ENCODE measurements at places on chromosomes 5 and 9.

DNA sequence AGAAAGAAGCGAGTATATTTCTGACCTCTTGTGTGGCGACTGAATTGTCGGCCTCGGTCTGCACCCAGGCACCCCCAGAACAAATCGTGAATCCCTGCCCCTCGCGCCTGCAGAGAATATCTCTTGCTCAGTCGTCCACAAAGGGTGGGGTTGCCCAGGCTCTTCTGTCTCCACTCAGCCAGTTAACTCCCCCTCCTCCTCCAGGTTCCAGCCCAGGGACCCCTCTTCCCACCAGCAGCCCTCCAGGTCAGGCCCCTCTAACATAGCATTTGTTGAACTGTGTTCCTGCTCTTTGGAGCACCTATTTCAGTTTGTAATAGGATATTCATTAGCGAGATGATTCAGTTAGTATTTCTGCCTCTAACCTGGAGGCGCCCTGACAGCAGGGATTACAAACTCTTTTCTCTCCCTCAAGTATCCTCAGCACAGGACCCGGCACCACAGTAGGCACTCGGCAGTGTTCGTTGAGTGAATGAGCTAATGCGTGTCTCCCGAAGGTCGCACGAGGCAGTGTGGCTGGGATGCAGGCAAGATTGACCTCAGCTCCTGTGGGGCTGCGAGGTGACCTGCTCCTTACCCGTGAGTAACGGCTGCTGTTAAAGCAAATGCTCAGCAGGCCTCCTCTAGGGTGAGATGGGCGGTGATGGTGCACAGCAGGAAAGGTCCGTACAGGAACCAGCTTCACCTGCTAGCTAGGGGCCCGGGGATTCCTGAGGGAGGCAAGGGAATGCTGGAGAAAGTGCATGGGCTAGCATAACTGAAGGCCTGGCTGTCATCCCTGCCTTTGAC is 25.8 kb downstream of the ZBTB34 start:
- DNase-seq, result no peak

DNA sequence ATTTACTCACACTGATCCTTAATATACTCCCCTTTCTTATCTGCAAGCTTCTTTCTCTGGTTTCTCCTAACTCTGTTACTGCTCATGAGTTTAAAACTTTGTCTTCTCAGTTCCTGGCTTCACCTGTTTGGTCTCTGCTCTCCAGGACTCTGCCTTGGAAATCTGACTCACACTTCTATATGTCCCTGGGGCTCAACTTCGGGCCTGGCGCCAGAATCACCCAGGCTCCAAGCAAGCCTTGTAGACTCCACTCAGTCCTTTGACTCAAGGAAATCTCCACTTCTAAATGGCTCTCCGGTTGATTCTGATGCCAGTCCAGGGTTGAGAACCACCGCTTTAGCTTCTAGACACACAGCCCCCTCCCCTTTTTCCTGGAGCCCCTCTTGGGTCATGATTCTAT is 57.8 kb downstream of the TMC1 start:
- DNase-seq, result no peak

DNA sequence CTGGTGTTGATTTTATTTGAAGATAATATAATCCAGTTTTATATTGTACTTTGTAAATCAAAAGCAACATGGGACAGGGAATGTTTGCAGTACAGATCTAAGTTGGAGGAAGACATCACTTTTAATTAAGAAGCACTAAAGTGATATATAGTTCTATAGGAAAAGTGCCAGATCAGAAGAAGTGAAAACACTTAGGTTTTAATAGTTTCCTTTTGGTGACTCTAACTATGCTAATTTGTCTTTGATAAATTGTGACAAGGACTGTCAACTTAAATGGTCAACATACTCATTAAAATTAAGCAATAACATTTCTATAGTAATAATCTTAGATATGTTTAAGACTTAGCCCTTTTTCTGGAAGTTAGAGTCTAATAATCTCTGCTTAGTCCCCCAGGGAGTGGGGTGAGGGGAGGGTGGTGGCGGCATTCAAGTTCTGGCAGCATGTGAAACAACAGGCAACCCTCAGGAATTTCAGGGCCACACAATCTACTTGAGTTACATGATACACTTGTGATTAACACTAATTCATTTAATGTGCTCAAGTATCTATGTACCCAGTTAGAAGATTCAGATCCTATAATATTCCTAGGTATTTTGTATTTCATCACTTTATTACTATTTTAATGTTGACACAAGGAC is 1026.5 kb downstream of the NR2F1-AS1 start:
- no peak for DNase-seq

DNA sequence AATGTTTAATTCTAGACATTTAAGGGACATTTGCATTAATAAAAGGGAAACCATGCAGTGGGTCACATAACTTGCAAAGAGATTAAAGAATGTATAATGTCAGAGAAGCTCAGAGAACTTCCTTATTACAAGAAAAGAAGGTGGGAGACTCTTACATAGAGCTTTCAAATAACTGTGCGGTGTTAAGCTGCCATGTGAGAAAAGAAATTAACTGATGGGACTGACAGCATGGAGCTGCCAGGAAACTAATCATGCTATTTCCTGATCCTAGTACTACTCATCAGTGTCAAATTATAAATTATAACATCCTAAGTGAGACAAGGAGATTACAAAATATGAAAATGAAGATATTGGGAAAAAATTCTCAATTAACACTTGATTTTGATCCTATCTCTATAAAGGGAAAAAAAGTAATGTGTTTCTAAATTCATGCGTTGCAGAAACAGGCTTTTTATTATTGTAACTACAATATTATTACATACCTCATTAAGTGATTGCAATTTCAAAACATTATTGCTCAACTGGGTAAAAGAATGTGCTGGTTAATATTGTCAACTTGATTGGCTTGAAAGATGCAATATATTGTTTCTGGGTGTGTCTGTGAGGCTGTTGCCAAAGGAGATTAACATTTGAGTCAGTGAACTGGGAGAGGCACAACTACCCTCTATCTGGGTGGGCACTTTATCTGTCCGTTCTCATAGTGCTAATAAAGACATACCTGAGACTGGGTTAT is 609.5 kb upstream of the NUDT12 start:
- no peak for DNase-seq

DNA sequence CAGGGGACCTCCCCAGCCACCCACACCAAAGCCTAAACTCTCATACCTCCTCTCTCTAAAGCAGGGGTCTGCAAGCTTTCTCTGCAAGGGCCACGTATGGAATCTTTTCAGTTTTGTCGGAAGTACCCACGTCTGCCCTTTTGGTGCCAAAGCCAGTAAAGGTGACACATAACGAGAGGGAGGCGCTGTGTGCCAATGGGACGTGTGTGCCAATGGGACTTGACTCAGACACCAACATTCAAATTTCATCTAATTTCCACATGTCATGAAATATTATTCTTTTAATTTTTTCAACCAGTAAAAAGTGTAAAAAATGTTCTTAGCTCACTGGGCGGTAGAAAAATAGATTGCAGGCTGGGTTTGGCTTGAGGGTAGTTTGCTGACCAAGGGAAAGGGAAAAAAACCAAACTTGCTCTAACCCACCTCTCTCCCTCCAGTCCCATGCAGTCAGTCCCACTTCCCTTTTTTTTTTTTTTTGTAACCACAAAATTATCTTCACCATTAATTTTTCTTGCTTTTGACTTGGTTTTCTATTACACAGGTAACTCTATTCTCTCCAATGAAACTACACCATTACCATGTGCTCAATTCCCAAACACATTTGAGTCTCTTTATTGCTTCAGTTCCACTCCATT is 25.5 kb downstream of the OR2V1 start:
- DNase-seq, result no peak

DNA sequence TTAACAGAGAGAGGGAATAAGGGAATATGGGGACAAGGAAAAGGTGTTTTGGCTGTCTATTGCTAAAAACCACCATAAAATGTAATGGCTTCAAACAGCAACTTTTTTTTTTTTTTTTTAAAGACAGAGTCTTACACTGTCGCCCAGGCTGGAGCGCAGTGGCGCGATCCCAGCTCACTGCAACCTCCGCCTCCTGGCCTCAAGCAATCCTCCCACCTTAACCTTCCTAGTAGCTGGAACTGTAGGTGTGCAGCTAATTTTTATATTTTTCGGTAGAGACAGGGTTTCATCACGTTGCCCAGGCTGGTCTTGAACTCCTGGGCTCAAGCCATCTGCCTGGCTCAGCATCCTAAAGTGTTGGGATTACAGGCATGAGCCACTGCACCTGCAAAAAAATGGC is 4.3 kb upstream of the SPATA24 start:
- no peak for DNase-seq

GRCh38 chr5:174799121-174799520 is 74.7 kb downstream of the MSX2 start:
- DNase-seq, result no peak

- no peak for DNase-seq
Observed at GRCh38 chr5:159184236-159184635, 25.1 kb downstream of the RNF145 start.

DNA sequence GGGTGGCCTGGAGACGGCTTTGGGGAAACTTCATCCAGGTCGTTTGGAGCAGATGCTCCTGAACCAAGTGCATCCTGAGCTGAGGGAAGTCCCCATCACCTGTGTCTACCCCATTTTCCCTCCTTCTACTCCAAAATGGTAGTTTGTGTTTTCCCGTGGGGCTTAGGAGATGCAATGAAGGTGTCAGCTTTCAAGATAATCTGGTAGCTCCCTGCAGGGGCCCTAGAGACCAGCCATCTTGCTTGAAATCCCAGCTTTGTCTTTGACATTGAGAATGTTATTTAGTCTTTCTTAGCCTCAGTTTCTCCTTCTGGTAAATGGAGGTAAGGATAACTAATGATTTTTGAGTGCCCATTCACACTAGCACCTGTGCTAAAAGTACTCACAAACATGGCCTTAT is 77.4 kb downstream of the WWC1 start:
- DNase-seq, result no peak

GRCh38 chr9:98120476-98120875 is 1.5 kb upstream of the TRIM14 start:
- DNase-seq, result no peak

GRCh38 chr5:59097116-59097515 is 514.2 kb downstream of the RAB3C start:
- DNase-seq, result no peak

DNA sequence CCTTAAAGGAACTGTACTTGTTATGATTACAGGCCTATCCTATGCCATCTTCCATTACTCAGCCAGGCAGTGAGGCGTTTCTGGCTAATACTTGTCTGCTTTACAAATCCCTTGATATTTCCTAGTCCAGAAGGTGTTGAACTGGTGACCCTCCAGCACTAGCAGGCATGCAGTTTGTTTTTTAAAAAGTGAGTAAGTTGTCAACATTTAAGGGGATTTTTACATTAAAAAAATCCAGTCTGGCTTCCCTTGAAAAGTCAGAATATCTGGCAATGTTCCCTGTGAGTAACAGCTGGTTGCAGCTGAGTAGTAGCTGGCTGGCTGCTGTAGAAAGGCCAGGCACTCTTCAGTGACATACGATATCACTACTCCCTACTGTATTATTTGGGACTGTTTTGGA is 21.8 kb downstream of the GRIN3A start:
- DNase-seq, result no peak

- no peak for DNase-seq
Observed at GRCh38 chr5:109668237-109668636, 21.5 kb upstream of the MAN2A1 start.

GRCh38 chr9:71826279-71826678 is 58.0 kb upstream of the CEMIP2 start:
- DNase-seq, result no peak

GRCh38 chr5:143244000-143244736 is 159.3 kb downstream of the NR3C1 start:
- no peak for DNase-seq

DNA sequence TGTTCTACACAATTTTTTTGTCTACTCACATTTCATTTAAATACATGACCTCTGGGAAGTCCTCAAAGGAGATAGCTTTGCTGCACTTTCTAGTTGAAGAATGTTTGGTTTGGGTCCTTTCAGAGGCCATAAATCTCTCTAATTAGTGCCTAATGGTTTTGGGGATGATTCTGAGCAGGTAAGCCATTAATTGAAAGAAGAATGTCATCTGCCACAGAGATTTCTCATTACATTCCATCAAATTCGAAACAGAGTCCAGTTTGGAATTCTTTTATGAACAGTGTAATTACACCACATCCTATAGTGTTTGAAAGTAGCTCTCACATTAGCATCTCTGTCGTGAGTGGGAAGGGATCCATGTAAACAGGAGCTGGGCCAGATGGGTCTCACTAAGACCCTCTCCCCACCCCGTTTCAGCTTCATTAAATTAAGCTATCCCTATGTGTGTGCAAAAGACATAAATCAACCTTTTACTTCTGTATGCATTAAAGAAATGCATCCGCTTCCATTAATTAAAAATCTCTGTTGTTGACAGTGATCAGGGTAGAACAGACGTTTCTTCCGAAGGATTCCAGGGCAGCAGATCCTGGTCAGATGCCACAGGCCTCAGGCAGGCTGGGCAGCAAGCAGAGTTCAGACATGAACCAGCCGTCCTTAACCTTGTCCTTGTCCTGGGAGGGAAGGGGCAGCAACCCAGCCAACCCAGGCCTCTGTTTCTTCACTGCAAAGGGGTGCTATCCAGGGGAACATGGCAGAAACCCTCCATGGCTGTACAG is 99.8 kb upstream of the MAP1B start:
- no peak for DNase-seq

DNA sequence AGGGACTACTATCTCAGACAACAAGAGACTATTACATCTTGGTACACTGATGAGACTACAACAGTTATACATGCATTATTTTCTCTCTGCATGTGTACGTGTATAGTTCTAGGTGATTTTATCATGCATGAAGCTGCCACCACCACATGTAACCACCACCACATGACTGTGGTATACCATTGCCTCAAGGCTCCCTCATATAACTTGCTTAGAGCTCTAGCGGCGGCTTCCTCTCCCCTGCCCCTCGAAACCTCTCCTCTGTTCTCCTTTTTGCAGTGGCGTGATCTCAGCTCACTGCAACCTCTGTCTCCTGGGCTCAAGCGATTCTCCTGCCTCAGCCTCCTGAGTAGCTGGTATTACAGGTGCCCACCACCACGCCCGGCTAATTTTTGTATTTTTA is 162.3 kb downstream of the AOPEP start:
- DNase-seq, result no peak

Measured in stimulated activated naive CD4-positive, alpha-beta T cell treated with Interleukin-2 at 50 U/mL for 16 hours (primary cell).